HTR-8/SVneo (cell line): ENCODE measurements at places on chromosomes 16 and 17.

- DNase-seq = no peak
These were observed 59.5 kb downstream of the SLFN11 start for GRCh38 chr17:35313875-35314409.

DNA sequence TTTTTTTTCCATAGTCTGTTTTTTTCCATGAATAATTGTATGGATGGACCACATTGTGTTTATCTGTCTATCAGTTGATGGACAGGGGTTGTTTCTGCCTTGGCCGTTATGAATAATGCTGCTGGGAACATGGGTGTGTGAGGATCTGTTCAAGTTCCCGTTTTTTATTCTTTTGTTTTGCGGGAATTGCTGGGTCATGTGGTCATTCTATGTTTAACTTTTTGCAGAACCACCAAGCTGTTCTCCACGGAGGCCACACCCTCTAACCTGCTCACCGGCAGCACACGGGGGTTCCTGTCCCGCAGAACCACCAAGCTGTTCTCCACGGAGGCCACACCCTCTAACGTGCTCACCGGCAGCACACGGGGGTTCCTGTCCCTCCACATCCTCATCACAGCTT lies 5.9 kb upstream of the MSLN start:
- DNase-seq = no peak

DNA sequence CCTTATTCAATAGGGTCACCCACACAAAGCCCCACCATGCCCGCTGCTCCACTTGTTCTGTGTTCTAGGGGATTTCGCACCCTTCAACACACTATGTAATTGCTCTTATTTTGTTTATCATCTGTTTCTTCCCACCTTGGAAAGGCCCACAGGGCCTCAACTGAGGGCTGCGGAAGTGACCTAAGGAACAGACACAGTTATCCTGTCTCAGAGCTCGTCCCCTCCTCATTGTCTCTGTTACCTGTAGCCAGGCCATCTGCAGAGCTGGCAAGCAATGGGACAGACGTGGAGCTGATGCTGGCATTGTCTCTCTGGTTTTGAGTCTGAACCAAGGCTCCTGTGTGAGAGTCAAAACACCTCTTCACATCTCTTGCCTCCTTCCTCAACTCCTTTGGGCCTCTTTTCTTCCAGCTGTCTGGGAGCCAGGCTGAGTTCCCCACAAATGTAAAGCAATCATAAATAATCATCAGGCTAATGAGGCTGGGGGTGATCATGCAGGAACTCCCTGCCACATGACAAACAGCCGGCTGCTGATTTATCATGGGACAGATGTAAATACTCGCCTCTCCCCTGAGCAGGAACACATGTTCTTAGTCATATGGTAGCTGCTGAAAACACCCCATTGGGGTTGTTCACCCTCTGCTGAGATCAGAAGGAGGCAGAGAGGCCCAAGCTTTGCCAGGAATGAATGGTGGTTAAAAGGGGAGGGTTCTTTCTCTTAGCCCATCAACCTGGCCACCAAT lies 71.9 kb downstream of the AXIN2 start:
- no peak for DNase-seq

DNA sequence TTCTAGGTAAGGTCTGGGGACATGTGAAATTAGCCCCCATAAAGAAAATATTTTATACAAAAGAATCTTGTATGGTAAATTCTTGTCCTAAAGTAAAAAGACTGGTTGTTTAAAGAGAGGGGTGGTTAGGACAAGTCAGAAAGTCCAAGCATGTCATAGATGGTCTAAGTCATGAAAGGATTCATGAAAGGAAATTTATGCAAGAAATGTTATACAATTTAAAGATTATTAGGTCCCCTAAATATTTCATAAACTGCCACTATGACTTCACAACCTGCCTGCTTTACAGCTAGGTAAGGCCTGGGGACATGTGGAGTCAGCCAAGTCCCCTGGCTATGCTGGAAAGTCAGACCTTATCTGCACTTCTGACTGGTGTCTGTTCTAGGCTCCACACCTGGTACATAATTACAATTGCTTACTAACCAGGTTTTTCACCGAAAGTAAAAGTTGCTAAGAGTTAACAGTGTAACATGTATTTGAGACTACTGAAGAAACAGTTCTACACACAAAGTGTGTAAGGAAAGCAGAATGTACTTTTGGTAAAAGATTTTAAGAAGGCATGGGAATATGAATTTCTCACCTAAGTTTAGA lies 17.0 kb downstream of the N4BP1 start:
- DNase-seq = no peak

DNA sequence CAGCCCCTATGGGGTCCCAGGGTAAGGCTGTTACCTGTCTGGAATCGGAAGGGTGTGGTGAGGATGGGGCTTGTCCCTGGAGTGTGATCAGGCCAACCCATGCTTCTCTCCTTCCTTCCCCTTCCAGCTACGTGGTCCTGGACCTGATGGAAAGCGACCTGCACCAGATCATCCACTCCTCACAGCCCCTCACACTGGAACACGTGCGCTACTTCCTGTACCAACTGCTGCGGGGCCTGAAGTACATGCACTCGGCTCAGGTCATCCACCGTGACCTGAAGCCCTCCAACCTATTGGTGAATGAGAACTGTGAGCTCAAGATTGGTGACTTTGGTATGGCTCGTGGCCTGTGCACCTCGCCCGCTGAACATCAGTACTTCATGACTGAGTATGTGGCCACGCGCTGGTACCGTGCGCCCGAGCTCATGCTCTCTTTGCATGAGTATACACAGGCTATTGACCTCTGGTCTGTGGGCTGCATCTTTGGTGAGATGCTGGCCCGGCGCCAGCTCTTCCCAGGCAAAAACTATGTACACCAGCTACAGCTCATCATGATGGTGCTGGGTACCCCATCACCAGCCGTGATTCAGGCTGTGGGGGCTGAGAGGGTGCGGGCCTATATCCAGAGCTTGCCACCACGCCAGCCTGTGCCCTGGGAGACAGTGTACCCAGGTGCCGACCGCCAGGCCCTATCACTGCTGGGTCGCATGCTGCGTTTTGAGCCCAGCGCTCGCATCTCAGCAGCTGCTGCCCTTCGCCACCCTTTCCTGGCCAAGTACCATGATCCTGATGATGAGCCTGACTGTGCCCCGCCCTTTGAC lies 2.4 kb downstream of the MAPK7 start:
- DNase-seq = no peak

DNA sequence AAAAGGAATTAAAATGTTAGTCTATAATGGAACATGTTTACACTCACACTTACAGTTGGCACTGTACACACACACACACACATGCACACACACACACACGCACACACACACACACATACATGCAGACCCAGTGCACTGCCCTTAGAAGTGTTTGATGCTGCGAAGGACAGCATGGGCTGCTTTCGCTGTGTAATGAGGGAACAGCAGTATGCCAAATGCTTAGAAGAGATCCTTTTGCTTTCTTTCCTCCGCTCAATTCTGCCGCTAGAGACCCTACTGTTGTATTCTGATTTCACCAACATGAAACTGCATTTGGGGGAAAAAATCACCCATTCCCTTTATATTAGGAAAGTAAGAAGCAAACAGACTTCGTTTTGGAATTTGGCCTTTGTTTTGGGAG lies 217.9 kb downstream of the ENGASE start:
- no peak for DNase-seq

- DNase-seq = no peak
These were observed 388.3 kb downstream of the MAF start for GRCh38 chr16:79212114-79212791.

DNA sequence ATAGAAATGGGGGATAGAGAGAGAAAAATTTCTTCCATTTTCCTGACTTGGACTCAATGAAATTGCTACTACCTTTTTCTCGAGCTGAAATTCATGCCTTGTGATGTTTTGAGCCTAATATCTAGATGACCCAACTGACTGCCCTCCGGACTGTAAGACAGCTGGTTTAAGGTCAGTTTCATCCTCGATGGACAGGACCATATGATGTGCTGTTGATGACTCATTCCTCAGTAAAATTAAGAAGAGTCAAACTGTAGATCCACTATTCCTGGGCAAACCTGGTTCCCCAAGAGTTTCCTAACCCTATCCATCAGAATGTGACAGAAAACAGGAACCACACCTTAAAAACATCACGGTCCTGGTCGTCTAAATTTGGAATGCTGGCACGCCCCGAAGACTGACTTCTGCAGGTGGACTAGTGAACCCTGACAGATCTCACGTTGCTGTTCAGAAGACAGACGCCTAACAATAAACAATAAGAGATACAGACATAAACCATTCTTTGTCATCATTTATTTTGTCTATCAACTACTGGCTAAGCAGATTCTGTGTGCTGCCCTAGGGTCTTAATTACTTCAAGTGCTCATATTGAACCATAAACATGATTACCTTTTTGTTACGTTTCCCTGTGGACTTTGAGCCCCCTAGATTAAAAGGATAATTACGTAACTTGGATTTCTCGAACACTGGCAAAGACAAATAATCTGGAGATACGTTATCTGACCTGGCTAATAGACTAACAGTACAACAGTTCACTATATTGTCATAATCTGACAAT lies 45.1 kb upstream of the NOS2 start:
- DNase-seq = no peak

DNA sequence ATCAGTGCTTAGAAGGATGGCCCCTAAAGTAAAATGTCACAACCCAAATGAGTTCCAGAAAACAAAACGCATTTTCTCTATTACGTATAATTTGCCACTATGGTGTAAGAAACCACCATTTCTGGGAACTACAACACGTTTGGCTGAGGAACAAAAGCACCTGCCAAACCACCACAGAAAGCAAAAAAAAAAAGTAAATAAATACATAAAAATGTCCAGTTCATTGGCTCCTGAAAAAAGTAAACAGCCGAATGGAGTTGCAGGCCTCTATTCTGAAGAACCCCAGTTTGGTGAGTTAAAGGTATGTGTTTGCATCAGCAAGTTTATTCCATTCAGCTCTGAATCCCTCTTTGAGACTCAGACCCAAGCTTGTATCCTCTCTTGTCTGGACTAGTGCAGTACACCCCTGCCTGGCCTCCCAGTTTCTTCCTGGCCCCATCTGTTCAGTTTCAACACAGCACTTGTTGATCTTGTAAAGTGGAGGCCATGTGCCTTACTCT lies 36.9 kb downstream of the ERN1 start:
- no peak for DNase-seq

GRCh38 chr16:58435779-58436178 lies 43.5 kb downstream of the GINS3 start:
- DNase-seq = no peak

DNA sequence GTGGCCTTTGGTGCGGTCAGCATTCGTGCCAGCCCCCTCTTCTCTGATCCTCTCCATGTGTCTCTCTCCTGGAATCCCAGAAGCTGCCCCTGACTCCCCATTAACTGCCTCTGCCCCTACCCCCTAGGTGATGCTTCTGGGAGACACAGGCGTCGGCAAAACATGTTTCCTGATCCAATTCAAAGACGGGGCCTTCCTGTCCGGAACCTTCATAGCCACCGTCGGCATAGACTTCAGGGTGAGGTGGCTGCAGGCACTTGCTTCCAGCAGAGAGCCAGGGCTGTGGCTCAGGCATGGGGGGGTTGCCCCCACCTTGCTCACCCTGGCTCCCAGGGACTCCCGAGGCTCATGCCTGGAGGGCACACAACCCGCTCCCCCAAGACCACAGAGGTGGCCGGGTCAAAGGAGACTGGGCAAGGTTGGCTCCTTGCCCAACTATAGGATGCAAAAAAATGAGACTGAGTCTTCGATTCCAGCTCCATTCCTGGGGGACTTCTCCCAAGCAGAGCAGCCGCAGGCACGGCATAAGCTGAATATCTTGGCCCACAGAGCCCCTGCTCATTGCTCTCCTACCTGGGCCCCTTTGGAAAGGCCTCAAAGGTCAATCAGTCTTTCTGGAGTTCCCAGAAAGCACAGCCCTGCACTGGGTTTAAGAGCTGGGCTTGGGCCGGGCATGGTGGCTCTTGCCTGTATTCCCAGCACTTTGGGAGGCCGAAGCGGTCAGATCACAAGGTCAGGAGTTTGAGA lies 3.8 kb downstream of the RAB37 start:
- DNase-seq = no peak
